NCI-H187 treated with DMSO at 0.1 percent for 48 hours (cell line): ENCODE measurements at places on chromosomes 1 and 21.

DNA sequence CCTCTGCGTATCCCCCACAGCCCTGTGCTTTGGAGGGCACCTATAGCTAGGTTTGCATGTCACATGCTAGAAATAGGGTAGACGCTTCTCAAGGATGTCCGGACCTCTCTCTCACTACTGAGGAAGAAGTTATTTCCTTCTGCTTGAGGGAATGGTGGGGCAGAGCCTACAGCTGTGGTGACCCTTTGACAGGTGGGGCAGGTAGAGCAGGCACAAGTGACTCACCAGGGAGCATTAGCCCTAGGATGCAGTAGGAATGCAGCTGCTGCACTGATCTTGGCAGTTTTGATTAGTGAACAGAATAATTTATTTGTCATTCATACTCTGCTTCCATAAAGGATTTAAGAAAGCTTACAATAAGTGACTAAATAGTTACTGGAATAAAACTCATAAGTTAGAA, 129.6 kb upstream of the HOOK1 start:
- no peak for DNase-seq

DNA sequence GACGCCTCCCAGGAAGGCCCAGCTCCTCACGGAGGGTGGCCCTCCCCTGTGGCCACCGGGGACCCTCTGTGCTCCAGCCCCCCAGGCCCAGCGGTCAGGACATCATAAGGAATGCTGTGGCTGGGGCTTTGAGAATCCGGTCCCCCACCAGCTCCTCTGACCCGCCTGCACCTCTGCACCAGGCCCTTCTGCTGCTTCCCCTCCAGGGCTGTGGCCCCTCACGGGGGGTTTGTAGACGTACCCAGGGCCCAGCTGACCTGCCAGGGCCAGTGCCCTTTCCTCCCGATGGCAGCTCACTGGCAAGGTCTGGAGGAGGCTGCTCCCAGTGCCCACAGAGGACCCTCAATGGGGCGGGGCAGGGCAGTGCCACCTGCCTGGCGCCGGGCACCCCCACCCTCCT, 103.9 kb upstream of the TTC34 start:
- DNase-seq = no peak

GRCh38 chr1:27356619-27357280, 10.0 kb downstream of the MAP3K6 start:
- DNase-seq = no peak

- DNase-seq = no peak
These were observed 609.6 kb downstream of the BRINP3 start for GRCh38 chr1:189868021-189868420.
